ENCODE measurements at places on chromosomes 2 and 18.

- no peak for DNase-seq
These were observed 73.5 kb downstream of the FIGN start for GRCh38 chr2:163662141-163662780.

DNA sequence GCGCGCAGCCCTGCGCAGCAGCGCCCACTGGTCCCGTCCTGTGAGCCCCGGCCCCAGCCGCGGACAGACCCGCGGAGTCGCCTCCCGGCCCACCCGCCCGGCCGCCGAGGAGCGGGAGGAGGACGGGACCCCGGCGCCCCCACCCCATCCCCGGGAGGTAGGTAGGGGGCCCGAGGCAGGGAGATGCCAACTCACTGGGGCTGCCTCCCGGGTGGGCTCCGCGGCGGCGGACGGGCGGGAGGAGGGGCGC, 160 bp downstream of the SPTBN1 start:
- no peak for DNase-seq

- DNase-seq = peak; percentile 37
These were observed 683 bp upstream of the DNAJC27 start for GRCh38 chr2:24972315-24972961.

DNA sequence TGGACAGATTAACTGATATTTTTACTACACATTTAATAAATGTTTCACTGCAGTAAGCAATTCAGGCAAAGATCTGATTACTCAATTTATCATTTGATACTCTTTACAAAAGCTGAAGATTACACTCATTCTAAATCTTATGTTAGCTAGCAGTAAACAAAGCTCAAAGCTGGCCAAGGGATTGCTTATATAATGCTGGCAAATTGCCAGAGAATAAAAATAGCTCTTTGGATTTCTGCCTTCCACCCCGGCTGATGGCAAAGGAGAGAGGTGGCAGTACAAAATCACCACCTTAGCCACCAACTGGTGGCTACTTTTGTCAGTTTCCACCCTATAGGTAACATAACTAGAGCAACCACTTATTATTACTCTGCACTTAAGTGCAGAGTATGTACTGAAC, 320.5 kb downstream of the FSIP2 start:
- no peak for DNase-seq

GRCh38 chr18:73719611-73720010, 428.0 kb downstream of the FBXO15 start:
- no peak for DNase-seq

GRCh38 chr2:153871231-153872221, at the start of gene GALNT13:
Gene GALNT13, plus strand, starts transcription at chr2:153871922.
- DNase-seq = no peak

DNA sequence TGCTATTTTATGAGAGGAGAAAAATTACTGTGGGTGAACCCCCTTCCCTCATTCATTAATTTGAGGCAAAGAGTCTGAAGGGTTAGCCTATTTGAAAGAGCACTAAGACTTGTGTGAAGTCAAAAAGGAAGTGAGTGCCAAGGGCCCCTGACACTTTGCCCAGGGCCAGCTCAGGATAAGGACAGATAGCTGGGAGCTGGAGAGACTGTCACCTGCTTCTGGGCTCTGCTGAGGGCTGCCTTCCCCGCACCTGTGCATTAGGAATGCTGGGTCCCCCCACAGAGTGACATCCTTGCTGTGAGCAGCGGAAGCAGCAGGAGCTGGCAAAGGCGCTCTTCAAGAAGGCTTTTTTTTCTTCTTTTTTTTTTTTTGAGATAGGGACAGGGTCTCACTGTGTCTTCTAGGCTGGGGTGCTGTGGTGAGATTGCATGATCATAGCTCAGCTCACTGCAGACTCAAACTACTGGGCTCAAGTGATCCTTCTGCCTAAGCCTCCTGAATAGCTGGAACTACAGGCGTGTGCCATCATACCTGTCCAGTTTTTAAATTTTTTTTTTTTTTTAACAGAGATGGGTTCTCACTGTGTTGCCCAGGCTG, 148.3 kb downstream of the AQP4 start:
- no peak for DNase-seq

GRCh38 chr2:53629501-53629900, 138.1 kb upstream of the CHAC2 start:
- DNase-seq = no peak

DNA sequence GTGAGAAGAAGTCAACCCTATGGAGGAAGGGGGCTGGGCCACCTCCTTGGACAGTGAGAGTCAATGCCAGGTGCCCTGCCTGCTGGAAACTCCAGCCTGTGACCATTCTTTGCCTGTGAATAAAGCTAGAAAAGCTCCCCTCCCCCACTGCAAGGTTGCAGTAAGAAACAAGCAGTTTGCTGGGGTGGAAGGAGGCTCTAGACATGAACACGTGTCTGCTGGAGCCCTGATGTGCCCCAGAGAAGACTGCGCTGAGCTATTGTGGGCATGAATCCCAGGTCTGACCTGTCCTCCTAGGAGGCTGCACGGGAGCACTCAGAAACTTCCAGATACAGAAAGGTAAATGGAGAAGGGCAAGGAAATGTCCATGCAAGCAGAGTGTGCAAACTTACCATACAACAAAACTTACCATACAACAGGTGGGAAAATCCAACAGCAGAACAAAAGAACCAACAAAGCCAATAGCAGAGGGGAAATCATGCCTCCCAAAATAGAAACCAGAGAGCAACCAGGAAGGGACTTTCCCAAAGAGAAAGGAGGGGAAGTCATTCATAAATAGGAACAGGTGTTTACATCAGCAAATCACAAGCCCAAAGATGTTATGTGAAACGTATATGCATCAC, 278.7 kb downstream of the BCL2 start:
- DNase-seq = no peak

GRCh38 chr2:241981076-241981700, 111.7 kb downstream of the RTP5 start:
- DNase-seq = no peak

DNA sequence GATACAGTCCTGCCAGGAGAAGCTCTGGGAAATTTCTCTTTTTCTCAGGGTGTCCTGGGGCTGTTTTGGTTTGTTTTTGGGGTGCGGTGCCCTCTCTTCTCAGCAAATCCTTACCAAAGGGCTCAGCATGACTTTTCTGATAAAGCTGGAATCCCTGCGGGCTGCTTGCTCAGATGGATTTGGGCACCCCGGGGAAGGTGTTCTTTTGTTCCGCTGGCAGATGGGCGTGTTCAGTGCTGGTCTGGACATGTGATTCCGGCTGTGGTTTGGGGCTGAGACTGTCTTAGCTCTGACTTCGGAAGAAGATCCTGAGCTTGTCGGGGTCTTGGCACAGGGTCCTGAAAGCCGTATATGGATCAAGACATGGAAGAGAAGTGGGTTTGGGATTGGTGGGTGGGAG, 134.2 kb upstream of the SPRED2 start:
- no peak for DNase-seq

DNA sequence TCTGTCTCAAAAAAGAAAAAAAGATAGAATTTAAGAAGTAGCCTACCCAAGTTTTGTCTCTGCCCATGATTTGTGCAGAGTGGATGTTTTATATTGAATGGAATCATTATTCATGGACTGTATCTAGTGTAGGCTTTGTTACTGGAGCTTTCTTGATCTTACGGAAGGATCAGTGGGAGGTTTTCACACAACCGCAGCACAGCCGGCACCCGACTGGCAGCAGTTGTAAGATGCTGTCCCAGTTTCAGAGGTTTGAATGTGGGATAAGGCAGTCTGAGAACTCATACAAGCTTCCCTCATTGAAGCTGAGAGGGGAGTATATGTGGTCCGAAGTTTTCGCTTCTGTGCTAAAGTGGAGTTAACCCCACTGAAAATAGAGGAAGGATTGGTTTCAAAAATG, 19.7 kb upstream of the SAG start:
- no peak for DNase-seq

GRCh38 chr2:84319581-84319980, 139.5 kb downstream of the SUCLG1 start:
- DNase-seq = no peak

DNA sequence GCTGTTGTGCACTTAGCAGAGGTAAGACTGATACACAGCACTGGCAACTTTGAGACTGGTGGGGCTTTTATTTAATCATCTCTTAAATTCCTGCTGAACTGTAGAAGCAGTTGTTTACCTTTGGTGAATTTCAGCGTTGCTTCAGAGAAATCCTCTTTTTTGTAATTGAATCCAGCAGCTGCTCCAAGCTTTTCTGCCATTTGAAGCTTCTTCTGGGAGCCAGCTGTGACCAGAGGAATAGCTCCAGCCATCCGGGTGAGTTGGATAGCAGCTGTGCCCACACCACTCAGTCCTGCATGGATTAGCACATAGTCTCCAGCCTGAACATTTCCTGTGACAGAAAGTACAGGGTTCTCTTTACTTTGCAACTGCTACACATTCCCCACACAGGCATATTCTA, 3.9 kb downstream of the TP53I3 start:
- DNase-seq = no peak

DNA sequence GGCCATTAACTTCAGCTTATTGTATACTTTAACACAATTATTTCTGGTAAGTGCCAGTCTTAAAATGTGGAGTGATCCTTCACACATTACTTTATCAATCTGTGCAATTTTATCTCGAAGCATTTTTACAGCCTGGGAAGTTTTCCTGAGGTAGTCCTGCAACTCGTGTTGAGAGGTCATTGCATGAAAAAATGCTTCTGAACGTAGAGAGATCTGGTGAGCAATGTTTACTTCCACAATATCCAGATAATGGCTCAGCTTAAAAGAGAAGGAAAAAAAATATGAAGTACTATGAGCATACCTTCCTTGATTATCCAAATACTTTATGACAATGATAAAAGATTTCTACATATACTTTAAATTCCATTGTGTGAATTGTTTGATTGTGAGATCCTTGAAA, 57.0 kb downstream of the VPS54 start:
- DNase-seq = no peak

- DNase-seq = no peak
These were observed 53.5 kb downstream of the CDH19 start for GRCh38 chr18:66550366-66550765.

DNA sequence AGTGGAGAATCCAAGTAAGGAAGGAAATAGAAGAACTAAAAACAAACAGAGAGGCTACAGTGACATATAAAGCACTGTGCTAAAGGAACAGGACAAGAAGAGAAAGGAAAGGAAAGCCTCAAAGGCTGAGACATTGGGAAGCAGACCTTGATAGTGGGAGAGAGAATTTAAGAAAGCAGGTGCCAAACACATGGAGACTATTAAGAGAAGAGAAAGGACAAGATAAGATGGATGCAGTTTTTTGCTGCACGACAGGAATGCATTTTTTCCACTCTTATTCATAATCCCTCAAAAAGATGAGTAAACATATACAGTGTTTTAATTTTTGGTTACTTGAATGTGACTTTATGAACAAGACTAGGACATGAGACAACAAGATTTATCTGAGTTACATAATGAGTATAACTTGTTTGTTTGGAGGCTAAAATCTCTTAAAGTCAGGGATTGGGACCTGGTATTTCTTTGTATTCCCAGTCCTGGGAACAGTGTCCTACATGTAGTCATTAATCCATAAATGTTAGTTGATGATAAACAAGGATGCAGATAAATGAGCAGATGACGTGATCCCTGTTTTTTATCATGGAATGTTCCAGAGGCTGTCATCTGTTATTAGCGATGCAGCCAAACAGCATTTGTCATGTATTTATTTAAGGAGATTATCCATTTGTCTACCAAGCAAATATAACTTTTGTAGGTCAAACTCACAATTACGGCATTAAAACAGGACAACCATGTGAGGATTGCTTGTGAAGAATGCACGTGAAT, 141.7 kb downstream of the DNER start:
- no peak for DNase-seq

DNA sequence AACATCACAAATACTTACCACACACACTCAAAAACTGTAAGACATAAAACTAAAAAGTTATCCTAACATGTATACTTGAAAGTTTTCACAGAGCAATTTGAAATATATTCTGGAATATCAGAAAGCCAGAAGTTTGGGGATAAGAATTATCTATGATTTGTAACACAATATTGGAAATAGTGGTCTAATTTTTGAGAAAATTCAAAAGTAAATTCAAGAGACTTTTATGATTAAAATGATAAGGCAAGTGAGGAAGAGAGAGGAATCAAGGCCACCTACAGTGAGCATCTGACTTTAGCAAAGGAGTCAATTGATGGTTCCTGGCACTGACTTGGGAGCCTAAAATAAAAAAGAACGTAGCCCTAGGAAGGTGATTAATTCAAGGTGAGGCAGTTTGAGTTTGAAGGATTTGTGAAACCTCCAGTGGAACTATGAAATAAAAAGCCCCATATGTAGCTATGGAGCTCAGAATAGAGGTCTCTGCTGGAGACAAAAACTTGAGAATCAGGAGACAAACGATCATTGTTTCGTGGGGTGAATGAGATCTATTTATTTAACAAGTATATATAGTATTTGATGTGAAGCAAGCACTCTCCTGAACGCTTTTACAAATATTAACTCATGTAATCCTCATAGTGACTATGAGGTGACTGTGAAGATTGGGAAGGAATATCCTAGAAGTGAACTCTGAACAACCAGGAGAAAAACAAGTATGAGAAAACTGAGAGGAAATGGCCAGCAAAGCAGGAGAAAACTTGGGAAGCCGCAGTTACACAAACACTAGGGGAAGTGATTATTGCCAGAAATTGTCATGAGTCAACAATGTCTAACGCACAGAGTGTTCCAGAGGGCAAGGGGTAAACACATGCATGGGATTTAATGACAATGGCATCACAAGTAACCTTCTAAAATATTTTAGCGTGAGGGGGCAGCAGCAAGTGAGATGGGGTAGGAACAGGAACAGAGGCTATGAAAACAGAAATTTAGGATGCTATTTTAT, 12.8 kb downstream of the TFPI start:
- DNase-seq = peak; percentile 70

DNA sequence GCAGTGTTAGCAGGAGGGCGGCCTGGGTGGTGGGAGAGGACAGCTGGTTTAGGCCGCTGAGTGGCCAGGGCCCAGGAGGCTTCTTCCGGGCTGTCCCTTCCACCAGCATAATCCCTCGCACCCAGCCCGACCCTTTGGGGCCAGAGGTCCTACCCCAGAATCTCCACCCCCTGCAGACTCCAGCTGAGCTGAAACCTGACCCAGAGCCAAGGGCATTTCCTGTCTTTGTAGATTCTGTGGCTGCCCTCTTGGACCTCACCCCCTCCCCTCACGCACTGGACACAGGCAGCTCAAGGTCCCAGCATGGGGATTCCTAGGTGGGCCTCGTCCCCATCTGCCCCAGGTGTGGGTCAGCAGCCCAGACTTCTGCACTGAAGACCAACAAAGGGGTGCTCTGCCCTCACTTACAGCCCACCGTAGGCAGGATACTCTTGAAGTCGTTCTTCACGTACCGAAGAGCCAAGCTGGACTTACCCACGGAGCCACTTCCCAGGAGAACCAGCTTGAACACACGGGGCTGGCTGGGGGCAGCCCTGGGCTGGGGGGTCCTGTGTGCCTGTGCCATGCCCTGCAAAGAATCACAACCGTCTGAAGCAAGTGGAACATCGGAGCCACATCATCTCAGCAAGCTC, 4.8 kb downstream of the RAB17 start:
- DNase-seq = no peak

All from smooth muscle cell of the brain vasculature (primary cell).